Inflammatory macrophage treated with lipopolysaccharide for 4 hours (primary cell): ENCODE measurements at places on chromosomes 12 and 14.

- DNase-seq: no peak
Measured at GRCh38 chr12:5222011-5222461, 178.4 kb downstream of the KCNA5 start.

DNA sequence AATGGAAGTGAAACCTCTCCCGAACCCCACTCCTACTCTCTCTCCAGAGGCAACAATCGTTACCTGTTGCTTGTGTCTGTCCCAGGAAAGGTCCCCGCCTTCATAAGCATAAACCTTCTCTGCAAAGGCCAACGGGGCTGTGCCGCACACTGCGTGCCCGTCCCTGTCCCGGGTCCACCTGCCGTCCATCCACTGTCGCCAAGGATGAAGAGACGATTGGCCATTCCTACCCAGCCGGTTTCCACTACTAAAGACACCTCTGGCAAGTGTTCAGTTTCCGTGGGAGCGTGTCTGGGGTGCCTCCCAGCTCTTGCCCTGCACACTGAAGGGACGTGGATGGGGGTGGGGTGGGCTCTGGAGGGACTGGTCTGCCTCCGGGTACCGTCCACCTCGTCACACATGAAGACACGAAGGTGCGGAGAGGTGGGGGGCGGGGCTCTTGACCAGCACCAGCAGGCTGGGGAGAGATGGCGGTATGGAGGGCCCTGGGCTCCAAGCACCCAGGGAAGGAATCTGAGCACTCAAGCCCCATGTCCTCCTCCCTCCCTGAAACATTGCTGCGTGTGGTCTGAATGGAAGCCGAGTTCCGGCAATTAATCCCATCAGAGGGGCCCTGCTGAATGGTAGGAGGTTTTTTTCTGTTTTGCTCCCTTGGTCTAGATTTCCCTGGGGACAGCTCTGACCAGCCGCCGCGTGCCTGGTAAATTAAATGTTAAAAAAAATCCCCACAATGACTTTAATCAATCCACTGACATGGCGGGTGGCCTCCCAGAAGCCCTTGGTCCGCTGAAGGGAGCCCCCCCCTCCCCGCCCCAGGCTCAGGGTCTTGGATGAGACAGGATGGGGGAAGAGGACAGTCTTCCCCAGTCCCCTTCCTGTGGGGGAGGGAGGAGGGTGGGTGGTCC is 4.1 kb upstream of the KIF26A start:
- DNase-seq: no peak

DNA sequence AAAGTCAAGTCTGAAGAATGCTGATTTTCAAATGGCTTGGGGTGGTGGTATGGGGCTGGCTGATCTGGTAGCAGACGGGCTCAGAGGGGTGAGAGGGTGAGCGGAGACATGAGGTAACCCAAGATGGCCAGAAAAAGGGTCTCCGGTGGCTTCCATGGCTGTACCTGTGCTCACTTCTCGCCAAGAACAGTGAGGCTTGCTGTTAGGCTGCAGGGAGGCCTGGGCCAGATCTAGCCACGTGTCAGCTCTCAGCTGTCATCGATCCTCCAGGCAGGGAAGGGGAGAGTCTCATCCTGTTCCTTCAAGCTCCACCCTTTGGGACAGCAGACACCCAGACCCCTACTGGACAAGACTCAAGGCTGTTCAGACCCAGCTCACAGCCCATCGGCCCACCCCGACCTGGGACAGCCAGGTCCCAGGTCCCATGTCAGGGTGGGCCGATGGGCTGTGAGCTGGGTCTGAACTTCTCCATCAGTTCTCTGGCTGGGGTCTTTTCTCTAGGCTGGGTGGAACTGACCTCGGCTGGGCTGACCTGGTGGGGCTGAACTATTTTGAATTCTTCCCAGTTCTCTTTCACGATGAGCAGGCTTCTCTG is 9.0 kb downstream of the LRTM2 start:
- DNase-seq: no peak

- DNase-seq: no peak
Measured at GRCh38 chr12:104485651-104486362, 29.1 kb downstream of the CHST11 start.

- DNase-seq: no peak
Measured at GRCh38 chr12:73414926-73415325, 1122.7 kb upstream of the ATXN7L3B start.
